ENCODE measurements at places on chromosomes 3 and 15.

DNA sequence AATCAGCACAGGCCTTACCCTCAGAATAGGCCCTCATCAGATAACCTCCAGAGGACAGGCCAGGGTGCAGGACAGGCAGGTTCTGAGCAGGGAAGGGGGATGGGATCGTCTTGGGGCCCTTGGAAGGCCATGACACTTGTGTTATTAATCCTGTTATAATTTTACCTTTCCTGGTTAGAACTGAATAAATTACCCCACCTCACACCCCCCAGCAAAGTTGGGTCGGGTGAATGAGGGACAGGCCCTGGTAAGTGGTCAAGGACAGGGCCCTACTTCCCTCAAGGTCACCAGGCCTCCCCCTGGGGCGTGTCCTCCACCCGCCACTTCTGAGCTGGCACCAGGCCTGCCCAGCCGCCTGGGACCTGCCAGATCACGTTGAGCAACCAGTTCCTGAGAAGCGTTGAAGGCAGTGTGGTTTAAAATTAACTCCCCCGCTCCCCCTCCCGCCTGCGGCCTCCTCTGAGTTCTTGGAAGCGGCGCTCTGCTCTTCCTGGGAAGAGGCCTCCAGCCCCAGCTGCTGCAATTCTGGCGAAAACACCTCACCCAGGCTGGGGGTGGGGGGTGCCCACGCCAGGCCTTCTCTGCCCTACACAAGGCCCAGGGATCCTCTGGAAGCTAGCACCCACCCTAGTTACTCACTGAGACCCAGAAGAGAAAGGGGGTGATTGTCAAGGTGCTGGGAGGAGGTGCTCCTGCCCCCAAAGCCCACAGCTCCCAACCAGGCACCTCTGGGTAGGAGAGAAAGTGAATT lies 10.6 kb downstream of the CISH start:
- peak; percentile 91 for DNase-seq

- DNase-seq: no peak
These were observed 26.1 kb upstream of the ZCWPW2 start for GRCh38 chr3:28322464-28322863.

DNA sequence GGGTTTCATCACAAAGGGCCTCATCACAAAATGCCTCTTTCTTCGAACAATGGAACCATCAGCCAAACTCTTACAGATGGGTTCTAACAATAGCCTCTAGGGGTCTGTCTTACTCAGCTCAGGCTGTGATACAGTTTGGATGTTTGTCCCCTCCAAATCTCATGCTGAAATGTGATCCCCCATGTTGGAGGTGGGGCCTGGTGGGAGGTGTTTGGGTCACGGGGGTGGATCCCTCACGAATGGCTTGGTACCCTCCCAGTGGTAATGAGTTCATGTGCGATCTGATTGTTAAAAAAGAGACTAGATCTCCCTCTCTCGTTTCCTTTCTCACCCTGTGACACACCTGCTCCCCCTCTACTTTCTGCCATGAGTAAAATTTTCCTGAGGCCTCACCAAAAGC lies 47.9 kb upstream of the LIPC start:
- DNase-seq: no peak

DNA sequence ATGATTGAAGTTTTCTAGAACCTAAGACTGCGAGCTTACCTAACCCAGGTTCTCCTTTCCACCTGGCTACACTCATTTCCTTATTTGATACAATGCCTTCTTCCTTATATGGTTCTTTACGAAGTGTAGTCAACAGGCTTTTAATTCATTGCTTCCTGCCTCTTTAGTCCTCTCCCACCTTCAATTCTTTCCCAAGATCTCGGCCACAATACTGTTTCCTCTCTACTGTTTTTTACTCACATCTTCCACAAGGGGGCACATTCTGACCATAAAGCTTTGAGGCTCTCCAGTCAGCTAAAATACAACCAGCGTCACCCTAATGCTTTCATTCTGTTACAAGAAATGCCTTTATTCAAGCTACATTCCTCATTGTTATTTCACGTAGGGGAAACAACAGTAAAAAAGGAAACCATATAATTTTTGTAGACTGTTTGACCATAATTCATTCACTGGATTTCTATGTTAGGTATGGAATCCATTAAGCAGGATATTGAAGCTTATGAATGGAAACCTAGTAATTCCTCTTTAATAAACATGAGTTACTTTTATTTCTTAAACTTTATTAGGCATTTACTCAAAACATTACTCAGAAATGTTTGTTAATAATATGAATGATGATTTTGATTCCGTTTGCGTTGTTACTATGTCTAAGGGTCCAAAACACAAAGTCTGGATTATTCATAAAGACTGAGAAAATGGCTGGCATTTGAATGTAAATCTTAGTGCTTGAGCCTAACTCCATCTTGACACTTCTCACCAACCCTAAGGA lies 29.5 kb upstream of the VEPH1 start:
- peak; percentile 72 for DNase-seq

- no peak for DNase-seq
These were observed 82.9 kb upstream of the DGKG start for GRCh38 chr3:186444974-186445373.

DNA sequence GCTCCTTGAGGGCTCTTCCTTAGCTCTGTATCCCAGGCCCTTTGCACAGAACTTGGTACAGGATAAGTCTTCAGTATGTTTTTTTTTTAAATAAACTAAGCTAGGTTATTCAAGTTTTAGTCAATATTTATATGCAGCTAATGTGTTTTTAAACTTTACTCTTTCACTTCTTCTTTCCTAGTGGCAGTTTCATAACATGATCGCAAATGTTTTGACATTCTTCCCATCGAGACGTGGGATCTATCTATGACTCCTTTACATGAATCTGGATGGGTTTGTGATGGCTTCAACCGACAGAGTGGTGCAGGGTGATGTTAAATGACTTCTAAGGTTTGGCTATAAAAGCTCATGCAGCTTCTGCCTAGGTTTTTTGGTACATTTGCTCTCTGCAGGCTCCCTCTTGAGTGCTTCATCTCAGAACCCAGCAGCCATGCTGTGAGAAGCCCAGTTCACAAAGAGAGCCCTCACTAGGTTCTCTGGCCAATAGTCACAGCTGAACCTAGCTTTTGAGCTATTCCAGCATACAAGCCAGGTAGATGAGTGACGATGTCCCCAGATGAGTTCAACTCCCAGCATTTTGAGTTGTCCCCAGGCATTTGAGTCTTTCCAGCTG lies 13.5 kb upstream of the MECOM start:
- DNase-seq: no peak

DNA sequence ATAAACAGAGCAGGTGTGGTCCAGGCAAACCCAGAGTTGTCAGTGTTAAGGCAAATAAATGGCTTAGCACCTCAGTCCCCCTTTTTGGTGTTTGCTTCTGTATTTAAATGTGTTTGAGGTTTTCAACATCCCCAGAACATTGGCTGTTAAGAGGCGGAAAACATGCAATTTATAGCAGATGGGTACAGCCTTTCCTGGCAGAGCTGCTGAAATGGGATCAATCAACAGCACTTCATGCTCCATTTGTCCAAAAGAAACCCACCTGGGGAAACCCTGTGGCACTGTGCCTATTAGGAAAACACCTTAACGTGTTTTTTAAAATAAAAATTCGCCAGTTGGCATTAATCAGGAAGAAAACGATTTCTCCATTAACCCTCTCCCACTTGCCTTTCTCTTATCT lies 135.4 kb downstream of the MCTP2 start:
- no peak for DNase-seq

DNA sequence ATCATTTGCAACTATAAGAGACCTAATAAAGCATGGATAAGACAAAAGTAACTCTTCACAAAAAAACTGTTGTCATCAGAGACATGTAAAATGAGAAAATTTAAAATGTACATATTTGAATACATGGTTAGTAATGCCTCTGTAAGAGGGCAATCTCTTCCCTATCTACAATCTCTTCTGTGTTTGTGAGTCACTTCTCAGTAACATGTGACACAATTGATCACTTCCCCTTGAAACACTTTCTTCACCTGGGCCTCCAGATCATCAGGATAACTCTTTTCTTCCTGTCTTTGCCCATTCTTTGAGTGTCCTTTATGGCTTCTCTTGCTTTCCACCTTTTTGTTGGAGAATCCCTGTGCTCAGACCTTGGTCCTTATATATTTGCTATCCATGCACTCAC lies 50.4 kb downstream of the TFDP2 start:
- DNase-seq: no peak

DNA sequence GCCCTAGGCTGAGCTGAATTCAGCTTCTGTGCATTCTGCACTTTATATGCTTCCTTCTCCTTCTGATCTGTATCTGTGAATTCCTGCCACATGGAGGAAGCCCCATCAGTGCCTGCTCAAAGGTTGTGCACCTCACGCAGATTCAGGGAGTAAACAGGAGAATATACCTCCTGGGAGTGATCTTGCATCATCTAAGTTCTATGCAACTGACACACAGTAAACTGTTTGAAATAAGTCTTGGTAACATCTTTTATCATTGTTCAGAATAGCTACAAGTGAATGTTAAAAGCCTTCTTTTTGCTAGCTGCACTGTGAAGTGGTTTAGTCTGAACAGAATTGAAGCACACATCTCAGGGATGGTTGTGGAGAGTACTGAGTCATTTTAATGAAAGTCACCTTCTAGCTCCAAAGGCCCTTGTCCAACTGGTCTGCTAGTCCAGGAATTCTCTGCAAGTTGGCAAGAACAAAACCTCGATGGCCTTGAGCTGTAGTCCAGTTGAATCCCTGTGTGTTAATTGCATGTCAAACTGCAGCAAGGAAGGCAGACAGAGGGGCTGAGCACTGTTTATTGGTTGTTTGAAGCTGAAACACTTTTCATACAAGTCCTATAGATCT lies 215.0 kb downstream of the WNT5A start:
- DNase-seq: peak; percentile 8

- no peak for DNase-seq
These were observed 330.2 kb downstream of the OCA2 start for GRCh38 chr15:27768732-27769475.

- DNase-seq: no peak
These were observed 322.3 kb downstream of the ARRDC4 start for GRCh38 chr15:98282656-98283332.

DNA sequence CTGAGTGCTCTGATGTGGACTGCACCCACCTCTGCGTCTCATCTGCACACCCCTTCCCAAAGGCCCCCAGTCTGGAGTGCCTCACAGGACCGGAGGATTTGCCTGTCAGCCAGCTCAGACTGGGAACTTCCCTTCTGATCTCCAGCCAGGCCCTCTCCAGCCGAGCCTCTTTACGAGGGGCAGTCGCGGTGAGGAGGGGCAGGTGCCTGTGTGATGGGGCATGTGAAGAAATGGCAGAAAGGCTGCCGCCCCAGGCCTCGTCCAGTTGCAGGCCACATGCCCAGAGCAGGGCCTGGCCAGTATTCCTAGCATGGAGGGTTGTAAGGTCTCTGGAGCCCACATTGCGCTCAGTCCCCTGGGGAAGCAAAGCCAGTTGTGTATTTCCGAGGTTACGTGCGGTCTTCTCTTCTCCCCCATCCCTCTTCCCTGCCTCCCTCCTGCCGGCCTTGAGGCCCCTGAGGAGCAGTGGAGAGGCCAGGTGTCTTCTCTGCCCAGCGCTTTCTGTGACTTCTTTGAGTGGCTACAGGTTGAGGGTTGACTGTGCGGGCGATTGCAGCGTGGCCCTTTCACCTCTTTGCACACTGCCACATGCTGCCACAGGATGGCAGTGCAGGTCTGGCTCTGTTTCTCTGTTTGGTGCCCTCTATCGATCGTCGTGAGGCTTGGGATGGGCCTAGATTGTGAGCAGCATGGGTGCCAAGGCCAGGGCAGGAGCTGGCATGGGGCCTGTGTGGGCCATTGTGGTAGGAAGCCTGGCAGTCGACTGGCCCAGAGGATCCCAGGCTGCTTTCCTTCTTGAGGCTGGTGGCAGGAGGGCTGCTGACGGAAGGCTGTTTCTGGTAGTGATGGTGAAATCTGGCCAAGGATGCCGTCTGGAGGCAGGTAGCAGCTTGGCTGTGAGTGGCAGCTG lies 5.3 kb downstream of the CLK3 start:
- DNase-seq: peak; percentile 84

DNA sequence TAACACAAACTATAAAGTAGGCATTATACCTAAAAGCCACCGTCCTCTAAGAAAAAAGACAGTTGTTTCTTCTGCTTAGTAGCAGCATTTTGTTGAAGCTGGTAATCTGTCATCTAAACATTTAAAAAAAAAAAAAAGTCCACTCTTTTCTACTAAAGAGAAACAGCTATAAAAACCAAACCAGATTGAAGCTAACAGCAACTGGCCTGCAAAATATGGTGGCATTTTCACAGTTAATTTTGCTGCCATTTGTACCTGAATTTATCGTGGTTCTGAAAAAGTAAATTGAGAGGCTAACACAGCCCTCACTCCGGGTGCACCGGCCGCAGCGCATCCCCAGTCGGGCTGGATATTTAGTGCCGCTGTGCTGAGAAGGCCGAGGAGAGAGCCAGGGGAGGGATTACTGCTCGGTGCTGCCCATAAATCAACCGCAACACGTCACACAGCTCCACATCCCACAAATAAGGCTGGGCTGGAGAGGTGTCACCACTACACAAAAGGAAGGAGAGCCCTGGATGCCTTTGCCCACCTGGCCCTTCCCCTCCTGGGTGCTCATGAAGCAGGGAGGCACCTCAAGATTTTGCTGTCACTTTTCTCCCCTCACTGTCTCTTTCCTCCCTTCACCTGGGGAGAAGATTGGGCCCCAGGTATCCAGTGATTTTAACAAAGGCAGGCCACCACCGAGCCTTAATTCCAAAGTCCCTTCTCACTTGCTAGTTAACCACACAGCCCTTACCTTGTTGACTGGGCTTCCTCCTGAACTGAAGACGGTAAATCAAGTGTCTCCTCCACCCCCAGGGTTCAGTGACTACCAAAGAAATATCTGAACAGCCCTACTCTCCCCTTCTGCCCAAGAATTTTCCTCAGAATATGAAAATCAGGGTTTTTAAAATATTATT lies 44.4 kb downstream of the MECOM start:
- no peak for DNase-seq

DNA sequence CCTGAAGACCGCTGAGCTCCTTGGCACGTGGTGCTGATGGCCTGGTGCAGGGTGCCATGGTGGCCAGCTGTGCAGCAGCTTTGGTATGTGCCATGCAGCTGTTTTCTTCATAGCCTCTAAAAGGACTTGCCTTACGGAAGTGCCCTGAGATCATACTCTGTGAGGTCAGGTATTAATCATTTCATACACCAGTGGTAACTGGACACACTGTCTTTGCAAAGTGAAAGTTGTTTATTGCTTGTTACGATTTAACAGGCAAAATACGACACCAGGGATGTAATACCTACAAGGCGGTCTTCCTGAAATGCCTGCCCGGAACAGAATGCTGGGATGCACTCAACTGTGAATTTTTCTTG lies 184.6 kb downstream of the ATP10A start:
- no peak for DNase-seq

- no peak for DNase-seq
These were observed 190.8 kb downstream of the FHIT start for GRCh38 chr3:61060411-61060861.

DNA sequence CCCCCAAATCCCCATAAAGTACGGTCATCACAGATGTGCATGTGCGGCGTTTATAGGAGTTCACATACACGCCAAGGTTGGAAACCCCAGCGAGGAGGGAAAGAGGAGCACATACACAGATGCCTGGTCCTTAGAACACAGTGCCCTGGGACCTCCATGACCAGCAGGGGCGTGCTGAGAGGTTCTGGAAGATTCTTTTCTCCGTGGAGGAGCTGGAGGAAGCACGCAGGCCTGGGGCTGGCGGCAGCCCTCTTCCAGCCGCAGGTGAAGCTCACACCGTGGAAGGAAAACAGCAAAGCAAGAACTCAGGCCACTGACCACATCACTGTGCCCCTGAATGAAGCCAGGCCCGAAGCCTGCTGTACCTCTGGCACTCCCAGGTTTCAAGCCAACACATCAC lies 61.0 kb upstream of the SEC61A1 start:
- no peak for DNase-seq

- DNase-seq: no peak
These were observed 61.0 kb downstream of the CYFIP1 start for GRCh38 chr15:22919171-22919570.

- peak; percentile 53 for DNase-seq
These were observed 266.8 kb downstream of the ZNF385D start for GRCh38 chr3:21484057-21484827.

Data from AG08396 (cell line).